Ammon's horn (tissue), 1 donor: ENCODE measurements at places on chromosomes 3 and 15.

- no peak for DNase-seq
Measured at GRCh38 chr15:81174792-81175327, 21.8 kb upstream of the IL16 start.

GRCh38 chr15:74295800-74296199 lies 59.7 kb downstream of the CCDC33 start:
- no peak for DNase-seq

DNA sequence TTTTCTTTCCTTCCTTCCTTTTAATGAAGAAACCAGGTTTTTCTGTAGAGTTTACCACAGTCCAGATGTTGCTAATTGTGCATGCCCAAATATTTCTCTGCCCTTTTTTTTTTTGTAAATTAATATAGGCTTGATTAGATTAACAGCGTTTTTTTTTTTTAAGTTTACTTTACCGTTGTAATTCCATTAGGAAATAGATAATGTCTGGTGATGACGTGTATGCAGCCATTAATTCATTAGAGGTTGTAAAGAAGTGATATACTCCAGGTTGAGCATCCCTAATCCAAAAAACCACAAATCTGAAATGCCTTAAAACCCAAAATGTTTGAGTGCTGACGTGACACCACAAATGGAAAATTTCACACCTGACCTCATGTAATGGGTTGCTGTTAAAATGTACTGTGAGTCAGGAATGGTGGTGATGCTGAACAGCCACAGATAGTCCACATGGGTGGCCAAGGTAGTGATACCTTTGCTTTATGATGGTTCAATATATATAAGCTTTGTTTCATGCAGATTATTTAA lies 43.2 kb downstream of the KNL1 start:
- DNase-seq: no peak

DNA sequence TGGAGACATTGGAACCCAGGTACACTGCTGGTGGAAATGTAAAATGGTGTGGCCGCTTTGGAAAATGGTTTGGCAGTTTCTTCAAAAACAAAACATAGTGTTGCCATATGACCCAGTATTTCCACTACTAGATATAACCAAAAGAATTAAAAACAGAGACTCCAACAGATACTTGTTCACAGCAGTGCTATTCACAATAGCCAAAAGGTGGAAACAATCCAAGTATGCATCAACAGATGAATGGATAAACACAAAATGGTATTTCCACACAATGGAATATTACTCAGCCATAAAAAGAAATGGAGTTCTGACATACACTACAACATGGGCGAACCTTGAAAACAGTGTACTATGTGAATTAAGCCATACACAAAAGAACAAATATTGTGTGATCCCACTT lies 59.4 kb upstream of the TIMP4 start:
- DNase-seq: no peak

- DNase-seq: no peak
Measured at GRCh38 chr3:67016522-67017080, 18.5 kb downstream of the KBTBD8 start.

DNA sequence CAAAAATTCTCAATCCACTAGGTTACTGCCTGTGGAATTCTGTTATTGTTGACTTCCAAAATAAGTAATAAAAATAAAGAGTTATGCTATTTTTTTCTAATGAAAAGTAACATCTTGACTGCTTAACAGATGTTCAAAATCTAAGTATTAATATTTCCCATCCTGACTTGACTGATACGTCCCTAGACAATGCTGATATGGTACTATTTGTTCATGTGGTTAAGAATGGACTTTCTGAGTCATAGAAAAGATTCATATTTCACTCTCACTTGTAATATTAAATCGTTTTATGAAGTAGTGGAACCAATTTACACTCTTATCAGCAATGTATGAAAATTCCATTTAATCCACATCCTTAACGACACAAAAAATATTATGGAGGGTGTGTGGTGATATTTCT lies 104.8 kb upstream of the PLSCR5 start:
- DNase-seq: no peak

- DNase-seq: no peak
Measured at GRCh38 chr3:16945330-16945729, 60.6 kb downstream of the PLCL2 start.

DNA sequence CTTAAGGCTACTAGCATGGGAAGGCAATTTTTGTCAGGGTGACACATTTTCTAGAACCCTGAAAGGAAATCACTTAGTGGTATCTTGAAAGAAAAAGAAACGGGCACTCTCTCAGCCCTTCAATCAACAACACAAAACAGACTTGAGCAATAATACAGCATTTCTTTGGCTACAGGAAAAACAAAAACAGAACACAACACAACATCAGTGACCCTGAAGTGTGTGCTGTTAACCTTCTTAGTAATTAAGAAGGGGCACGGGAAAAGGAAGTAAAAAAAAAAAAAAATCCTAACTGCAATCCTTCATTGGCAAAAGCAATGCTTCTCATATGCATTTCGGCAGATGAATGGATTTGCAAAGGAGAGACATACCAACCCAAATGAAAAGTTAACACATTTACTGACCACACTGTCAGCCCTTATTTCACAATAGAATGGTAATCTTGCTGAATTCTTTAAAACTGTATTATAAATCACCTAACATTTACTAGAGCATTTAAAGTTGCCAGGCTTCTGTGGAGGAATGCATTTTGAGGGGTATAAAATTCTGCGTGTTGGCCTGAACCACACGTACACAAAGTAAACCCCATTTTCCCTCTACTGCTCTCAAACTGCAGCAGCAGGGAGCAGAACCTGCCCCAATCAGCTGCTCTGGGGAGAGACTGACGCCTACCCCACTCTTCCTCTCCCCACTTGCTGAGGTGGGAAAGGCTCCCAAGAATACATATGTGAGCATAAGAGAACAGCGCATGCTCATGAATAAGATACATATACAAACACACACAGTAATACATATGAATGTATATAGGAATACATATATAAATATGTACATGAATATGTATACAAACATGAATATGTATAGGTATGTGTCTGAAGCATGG lies 198.5 kb downstream of the FOXP1 start:
- DNase-seq: no peak

DNA sequence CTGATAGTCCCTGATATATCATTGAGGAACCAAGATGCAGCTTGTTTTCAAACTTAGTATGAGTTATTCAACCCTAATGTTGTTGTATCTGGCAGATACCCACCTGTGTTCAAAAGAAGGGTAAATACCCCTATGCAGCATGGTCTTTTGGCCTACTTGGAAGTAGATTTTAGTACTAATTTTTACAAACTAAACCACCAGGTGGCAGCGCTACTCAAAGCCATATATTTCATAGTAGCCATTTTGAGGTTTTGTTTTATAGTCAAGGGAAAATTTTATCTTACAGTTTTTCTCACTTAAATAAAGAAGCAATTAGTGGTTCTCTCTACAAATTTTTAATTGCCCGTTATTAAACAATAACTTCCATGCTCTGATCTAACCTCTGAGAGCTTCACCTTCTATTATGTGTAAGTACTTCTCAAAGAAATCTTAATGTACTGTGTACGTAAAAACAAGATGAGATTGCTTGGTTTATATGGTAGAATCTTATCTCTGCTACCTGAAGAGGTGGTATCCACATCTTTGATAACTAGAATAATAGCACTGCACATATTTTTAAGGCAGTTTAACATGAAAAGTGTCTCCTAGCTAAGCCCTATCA lies 31.5 kb upstream of the MLF1 start:
- peak; percentile 27 for DNase-seq

GRCh38 chr3:140472306-140473020 lies 205.4 kb upstream of the TRIM42 start:
- no peak for DNase-seq

DNA sequence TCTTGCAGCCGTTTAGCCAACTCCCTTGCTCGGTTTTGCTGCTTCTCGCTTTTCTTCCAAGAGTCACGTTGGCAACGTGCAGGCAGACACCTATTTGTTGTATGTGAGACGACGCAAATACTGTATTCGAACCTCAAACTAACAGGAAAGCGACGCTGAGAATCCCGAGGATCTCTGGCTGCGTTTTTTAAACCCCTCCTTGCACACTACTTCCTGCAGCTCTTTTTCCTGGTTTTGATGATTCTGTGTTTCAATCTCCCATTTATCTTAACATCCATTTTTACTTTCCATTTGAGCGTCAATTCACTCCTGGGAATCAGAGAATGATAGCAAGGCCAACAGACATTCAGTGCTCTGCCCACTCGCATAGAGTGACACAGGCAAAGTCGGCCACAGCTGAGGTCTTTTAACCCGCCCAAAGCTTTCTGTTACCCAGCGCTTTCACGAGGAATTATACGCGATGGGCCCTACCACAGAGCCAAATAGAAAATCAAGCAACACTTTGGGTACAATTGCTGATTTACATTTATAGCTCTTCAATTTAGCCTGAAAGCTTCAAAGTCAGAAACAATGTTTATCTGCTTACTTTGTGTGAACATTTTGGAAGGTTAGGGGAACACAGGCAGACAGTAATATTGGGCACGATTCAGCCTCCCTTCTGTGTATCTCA lies 1.6 kb upstream of the ANXA2 start:
- DNase-seq: no peak

GRCh38 chr3:184223946-184224345 lies 5.4 kb upstream of the VWA5B2 start:
- DNase-seq: no peak

DNA sequence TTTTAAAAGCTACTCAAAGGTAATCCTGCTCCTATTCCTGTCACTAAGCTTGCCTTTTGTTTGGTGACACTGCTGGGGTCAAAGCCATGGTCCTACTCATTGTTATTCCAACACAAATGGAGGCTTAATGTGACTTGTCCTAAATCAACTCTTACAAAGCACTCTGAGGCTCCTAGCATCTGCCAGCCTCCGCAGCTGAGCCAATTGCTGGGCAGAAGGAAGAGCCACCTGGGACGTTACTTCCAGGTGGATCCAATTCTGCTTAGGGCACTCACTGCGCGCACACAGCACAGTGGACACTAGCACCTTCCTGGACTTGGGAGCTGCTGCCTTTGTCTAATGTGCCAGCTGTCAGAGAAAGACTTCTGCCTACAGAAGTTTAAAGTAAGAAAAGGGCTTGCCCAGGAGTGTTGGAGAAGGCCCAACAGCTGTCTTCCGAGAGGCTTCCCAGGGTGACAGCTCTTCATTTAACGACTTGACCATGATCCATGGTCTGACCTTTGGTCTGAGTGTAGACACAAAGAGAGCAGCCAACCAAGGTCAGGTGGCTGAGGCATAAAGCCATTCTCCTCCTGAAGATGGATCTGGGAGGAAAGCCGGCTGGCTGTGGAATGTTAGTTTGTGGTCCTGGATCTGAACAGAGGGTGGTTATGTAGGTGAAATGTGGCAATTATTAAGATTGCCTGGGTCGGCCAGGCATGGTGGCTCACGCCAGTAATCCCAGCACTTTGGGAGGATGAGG lies 102.2 kb downstream of the AQP9 start:
- DNase-seq: no peak

DNA sequence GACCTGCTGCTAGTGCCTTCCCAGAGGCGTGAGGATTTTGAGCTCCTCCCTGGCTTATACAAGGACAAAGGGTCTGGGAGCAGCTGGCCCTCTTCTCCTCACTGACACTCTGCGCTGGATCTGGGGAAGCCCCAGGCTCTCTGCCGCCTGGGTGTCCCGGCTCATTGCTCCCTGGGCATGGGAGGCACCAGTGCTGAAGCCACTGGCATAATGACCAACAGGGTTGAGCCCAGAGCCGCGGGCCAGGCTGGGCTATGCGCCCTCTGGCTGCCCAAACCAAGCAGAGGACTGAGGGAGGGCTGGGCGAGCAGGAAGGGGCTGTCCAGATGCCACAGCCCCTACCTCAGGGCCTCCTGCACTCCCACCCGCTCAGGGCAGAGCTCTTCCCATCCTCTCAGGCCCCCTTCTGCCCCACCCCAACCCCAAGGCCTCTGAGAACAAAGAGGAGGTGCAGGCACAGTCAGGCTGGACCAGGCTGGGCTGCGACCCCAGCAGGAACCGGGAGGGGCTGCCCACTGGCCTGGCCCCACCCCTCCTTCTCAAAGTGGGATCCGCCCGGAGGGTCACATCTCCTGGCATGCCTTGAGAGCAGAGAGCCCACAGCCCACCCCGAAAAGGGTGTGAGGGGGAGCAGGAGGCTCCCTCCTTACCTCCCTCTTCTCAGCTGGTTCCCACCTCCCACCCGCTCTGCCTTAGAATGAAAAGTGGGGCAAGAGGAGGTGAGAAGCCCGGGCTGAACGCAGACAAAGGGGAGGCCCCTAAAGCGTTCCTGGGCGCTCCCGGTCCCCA lies 1.6 kb downstream of the LINGO1 start:
- DNase-seq: peak; percentile 83

DNA sequence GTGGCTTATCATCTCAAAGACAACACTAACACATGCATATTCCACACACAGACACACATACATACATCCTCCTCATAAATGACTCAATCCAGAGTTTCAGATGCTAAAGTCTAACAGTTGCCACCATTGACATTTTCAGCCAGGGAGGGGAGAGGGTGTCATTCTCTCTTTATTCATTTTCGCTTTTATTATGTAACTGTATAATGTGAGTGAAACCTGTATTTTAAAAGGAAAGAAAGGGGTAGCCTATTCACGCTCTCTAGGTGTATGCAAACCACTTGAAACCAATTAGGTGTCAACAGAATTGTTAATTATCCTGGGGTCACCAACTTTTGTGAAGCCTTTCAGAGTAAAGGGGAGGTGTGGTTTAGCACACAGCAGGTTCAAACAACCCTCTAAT lies 1282.9 kb downstream of the ROBO2 start:
- no peak for DNase-seq

DNA sequence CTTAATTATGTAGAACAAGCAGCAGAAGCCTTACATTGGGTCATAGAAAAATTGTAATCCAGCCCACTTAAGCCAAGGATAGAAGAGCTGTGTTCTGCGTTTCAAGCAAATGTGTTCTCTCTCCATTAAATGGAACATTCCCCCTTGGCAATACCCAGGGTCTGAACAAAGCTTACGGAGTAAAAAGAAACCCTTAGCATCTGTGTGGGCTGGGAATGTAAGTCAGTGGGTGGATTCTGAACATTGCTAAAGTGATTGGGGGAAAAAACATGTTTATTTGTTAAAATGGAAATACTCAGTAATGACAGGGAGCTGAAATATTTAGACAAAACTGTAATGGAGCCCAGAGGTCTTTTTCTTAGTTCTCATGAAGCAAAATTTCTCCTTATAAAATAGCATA lies 147.4 kb downstream of the DUT start:
- DNase-seq: peak; percentile 48

DNA sequence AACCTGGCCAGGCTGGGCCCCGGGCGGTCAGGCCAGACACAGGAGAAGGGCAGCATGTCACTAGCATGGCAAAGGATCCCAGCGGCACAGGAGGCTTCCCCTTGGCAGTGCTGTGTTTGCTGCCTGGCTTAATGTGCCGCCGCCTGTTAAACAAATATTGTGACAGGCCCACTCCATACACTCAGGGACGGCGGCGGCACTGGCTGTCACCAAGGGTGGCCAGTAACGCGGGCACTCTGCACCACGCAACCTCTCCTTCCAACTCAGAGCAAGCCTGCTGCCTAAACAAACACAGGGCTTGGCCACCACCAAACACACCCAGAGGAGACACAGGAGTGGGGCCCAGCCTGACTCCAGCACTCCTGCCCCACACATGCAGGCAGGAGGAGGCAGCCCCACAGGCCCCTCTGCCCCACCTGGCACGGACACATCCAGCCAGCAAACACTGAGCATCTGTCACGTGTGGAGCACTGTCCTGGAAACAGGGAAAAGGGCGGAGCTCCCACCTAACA lies 48.0 kb downstream of the TPRA1 start:
- no peak for DNase-seq

- no peak for DNase-seq
Measured at GRCh38 chr3:169746924-169747323, 17.9 kb downstream of the TERC start.
